NCI-H1092 (cell line): ENCODE measurements at places on chromosomes 1 and 21.

GRCh38 chr1:114154963-114155322 is 1.3 kb upstream of the SYT6 start:
- DNase-seq: no peak

GRCh38 chr1:53581476-53581875 is 122.3 kb downstream of the DMRTB1 start:
- no peak for DNase-seq

- no peak for DNase-seq
Measured at GRCh38 chr1:9010781-9011323, 15.4 kb downstream of the SLC2A7 start.

DNA sequence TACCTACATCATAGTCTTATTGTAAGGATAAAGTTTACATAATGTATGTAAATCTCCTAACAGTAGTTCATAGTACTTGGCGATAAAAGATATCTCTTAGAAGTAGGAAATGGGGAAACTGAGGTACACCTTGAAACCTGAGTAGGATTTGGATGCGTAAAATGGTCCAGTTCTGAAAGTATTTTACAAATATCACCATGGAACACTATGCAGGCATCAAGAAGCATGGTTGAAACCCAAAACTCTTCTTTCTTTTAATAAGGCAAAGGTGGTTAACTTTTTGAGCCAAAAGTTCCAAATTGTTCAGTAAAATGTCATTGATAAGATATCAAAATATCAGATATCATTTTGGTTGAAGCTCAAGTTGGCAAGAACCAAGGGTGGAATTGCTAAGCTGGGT is 46.0 kb downstream of the ROR1 start:
- DNase-seq: no peak

GRCh38 chr1:89761901-89762300 is 58.9 kb upstream of the LRRC8D start:
- DNase-seq: no peak

DNA sequence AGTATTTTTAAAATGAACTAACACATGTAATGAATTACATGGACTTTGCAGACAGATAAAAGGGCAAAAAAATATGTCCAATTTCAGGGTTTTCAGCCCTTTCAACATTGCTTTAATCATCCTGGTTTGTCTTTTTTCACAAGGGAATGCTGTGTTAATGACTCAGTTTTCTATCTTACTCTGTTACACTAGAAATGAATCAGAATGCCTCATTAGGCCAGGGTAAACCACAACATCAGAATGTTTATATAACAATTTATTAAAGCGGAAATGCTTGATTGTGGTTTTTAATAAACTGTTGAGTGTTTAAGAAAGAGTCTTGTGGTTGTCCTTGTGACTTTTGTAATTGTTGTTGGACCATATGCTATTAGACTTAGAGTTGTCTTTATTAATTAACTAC is 13.5 kb downstream of the GORAB start:
- DNase-seq: no peak

DNA sequence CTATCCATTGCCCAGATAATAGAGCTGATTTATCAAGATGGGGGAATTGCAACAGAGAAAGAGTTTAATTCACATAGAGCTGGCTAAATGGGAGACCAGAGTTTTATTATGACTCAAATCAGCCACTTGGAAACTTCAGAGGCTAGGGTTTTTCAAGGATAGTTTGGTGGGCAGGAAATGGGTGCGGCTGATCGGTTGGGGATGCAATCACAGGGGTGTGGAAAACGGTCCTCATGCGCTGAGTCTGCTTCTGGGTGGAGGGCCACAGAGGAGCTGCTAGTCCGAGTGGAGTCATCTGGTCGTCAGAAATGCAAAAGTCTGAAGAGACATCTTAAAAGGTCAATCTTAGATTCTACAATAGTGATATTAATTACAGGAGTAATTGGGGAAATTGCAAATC is 32.0 kb upstream of the FAM89A start:
- DNase-seq: no peak

- DNase-seq: peak; percentile 57
Measured at GRCh38 chr1:37347104-37347649, 127.2 kb upstream of the ZC3H12A start.

DNA sequence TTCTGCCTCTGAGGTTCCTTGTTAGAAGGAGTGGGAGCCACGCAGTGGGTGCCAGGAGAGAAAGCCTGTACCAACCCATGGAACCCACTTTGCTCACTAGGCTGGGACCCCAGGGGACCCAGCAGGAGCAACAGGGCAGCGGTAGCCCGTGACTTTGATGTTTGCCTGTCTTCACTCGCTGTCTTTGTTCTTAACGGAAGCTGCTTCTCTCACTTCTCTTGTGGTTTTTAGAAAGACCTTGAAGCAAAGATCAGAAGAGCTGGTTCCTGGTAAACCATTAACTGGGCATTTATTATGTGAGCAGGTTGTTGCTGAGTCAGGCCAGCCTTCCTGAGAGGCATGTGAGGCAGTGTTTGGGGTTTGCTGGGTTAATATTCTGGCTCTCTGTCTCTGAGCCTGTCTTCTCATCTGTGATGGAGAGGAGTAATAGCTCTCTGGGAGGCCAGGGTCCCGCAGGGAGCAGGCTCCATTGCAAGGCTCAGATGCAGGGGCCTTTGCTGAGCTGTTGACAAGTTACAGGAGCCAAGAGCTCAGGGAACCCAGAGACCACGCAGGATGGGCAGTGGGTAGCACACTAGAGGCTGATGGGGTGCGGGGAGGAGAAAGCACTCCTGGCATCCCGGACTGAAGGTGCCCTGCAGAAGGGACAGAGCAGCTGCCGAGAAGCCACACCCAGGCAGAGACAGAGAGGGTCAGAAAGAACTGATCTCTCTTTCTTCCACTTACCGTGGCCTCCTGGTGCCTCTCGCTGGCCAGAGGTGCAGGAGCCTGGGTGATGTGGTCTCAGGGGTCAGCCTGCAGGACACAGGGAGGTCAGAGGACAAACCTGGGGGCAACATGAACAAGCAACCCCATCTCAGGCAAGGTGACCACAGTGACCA is 367.5 kb upstream of the C1orf174 start:
- DNase-seq: no peak
